ENCODE measurements at places on chromosomes 5 and 9.

GRCh38 chr9:77820293-77820954 is 172.3 kb upstream of the GNA14 start:
- DNase-seq = no peak

- no peak for DNase-seq
These were observed 77.0 kb downstream of the ZCCHC7 start for GRCh38 chr9:37197158-37198038.

DNA sequence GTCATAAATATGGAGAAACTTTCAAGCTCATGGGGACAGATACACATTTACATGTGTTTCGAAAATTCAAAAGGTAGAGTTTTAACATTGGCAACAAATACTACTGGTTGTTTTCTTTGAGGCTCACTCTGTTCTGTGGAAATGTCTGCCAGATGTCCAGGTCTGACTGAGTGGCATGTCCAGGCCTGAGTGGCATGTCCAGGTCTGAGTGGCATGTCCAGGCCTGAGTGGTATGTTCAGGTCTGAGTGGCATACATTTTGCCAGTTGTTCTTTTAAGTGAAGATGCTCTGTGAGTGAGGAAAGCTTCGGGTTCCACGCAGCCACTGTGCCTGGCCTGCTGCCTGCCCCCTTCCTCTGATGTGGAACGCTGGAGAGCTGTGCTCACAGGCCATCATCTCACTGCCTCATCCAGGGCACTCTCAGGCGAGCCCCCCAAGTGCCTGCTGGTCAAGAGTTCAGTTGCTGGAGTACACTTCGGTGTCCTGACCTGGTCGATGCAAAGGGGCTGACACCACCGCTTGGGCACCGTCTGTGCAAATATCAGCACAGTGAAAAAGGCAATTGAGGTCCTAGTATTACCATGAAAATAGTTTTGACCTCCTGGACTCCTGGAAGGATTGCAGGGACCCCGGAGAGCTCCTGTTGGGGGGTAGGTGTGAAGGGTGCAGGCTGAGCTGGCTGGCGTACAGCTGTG is 89.9 kb downstream of the EHMT1 start:
- DNase-seq = no peak

GRCh38 chr5:153096381-153096780 is 394.1 kb upstream of the GRIA1 start:
- DNase-seq = no peak

GRCh38 chr5:172284611-172284980 is 1.0 kb upstream of the UBTD2 start:
- DNase-seq = no peak

- DNase-seq = no peak
These were observed 30.0 kb upstream of the FGD3 start for GRCh38 chr9:92917176-92917800.

DNA sequence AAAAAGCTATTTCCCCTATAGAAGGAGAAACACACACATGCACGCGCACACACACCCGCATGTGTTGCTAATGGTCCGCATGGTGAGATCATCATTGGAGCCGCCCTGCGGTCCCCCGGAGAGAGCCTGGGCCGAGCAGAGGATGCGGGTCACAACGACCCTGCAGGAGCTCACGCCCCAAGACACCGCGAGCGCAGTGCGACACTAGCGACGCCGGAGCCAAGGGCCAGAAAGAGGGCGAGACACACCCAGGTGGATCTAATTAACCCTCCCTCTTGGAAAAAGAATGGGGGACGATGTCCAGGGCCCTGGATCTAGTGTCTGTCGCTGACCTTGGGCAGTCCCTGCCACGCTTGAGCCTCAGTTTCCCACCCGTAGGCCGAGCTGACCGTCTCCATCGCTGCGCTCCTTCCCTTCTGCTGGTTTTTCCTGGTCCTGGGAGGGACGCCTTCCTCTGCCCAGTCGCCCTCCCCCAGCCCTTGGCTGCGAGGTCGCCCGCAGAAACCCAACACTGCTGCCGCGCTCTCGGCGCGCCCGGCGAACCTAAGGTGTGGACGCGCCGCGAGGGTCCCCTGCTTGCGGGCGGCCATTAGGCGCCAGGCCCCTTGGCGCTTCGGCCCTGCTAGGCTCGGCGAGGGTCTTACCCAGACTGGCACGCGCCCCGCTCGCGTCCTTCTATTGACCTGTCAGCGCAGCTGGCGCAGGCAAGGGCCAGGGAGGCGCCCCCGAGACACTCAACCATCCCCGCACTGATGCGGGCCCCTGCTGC is 47.5 kb upstream of the RNF20 start:
- no peak for DNase-seq

DNA sequence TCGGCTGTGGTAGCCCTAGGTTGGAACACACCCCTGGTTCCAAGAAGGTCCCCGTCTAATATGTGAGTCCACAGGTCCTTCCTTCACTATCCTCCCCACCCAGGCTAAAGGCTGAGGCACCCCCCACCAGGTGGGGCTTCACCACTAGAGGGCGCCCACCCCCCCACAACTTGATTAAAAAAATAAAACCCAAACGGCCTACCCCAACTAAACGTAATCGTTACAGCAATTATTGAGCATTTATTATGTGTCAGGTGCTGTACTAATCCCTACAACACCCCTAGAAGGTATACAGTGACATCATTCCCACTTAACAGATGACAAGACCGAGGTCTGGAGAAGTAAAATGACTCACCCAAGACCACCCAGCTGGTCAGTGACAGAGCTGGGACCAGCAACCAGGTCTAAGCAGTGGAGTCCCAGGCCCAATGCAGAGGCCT is 65.0 kb downstream of the FGF18 start:
- peak; percentile 32 for DNase-seq

- peak; percentile 87 for DNase-seq
These were observed 53.2 kb downstream of the USP20 start for GRCh38 chr9:129888293-129889121.

GRCh38 chr5:118466418-118466817 is 521.9 kb downstream of the DTWD2 start:
- no peak for DNase-seq

- DNase-seq = no peak
These were observed 32.3 kb downstream of the DIMT1 start for GRCh38 chr5:62371409-62371808.

DNA sequence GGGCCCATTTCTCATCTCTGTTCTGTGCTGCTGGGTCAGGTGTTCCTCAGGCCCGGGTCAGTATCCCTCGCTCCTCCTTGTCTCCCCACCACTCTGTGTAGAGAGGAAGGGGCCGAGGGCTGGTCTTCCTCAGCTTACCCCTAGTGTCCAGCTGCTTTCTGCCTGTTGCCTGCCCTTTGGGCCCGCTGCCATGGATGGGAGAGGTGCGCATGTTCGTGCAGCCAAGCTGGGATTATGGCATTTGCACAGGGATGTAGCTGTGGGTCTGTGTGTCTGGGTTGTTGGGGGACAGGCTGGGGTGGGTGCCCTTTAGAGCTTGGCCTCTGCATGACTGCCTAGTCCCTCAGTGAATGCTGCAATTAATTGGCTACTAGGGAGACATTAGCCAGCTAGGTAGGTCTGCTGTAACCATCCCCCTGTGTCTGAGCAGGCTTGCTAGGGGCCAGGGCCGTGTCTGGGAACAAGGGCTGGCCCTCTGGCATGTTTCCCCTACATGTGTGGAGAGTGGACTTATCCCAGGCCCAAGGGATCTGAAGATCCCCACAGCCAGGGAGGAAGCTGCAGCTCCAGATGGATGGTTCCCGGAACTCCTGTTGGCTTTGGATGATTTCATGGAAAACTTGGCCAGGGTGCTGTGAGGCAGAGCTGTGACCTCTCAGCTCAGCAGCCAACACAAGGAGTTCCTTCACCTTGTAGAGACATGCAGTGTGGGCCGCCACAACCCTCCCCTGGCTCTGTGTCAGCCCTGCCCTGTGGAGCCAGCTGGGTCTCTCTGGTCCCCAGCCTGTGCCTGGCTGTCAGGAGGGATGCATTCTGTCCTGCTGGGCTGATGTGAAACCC is 161.9 kb downstream of the MACROH2A1 start:
- DNase-seq = no peak

DNA sequence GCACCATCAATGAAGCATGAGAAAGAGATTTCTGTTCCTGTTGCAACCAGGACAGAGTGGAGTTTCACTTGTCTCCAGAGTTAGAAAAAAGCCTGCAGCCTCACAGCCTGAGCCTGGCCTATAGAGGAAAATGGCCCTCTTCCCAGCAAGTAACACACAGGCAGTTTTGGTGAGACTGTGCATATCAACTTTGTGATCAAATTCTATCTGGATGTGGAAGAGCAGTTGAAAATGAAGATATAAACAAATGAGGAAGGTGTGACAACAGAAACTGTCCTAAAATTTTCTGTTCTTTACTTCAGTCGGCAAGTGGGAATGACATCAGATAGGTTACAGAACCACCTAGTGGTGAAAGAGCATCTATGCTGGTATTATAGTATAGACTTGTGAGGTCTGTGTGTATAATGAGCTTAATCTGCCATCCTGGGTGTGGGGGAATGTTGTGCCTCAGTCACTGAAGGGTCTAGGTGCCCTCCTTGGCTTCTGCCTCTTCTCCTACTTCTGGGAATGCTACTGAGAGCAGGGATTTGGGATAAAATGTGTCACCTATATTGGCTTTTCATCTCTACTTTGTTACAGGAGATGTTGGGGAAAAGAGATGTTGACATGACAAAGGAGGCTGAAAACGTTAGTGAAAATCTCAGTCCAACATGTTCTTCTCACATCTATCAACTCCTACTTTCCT is 28.2 kb downstream of the YIPF5 start:
- DNase-seq = no peak

DNA sequence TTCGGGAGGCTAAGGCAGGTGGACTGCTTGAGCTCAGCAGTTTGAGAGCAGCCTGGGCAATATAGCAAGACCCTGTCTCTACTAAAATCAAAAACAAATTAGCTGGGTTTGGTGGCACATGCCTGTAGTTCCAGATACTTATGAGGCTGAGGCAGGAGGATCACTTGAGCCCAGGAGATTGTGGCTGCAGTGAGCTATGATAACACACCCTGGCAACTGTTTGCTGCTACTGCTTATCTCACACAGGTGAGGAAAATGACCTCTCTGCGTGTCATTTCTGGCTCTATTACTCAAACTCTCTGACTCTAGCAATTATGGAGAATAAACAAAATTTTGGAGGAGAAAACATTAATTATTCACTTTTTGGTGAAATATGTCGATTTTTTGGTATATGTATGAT is 45.3 kb upstream of the TMC1 start:
- DNase-seq = no peak

- DNase-seq = no peak
These were observed 176.9 kb downstream of the EBF1 start for GRCh38 chr5:158922816-158923215.

DNA sequence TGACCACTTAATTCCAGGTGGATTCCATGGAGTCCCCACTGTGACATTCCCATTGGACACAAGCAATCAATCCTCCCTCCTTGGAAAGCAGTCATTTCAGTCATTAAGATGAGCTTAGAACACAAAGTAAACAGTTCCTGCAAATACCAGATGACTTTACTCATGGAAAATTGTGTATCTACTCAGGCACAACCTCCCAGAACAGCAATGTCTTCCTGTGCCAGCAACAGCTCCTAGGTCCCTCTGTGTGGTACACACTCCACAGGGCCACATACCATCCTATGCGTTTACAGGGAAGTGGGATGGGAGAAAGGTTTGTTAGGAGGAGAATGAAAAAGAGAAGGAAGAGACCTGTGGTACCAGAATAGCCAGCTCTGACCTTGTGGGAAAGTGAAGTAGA is 53.7 kb downstream of the MTMR12 start:
- DNase-seq = no peak

GRCh38 chr5:76816110-76816831 is 2.6 kb upstream of the F2RL1 start:
- DNase-seq = no peak

- DNase-seq = no peak
These were observed 527 bp upstream of the SREK1 start for GRCh38 chr5:66143473-66144073.

DNA sequence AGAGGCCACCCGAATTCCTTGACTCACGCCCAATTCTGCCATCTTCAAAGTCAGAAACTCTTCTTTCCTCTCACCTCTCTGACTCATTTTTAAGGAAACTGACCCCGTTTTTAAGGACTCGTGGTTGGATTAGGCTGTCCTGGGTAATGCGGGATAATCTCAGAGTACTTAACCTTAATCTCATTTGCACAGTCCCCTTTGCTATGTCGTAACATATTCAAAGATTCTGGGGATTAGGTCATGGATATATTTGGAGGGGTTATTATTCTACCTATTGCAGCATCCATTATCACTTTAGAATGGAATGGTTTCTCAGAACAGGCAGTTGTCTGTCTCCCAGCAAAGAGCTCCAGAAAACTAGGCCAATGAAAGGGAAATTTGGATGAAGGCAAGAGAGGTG is 80.8 kb upstream of the IL12B start:
- no peak for DNase-seq

GRCh38 chr5:139178589-139178917 is 19.6 kb downstream of the SIL1 start:
- DNase-seq = no peak

GRCh38 chr9:137320555-137321384 is 18.7 kb upstream of the NRARP start:
- no peak for DNase-seq

- DNase-seq = no peak
These were observed 42.9 kb downstream of the OR2K2 start for GRCh38 chr9:111287127-111287526.

Measured in stimulated activated CD8-positive, alpha-beta memory T cell treated with anti-CD3 and anti-CD28 coated beads, Interleukin-2, amount 100 ng/mL, for 48 hours (primary cell).